SJSA1 (cell line): ENCODE measurements at places on chromosomes 5 and 9. TPM values are rescaled to one million over a fixed set of nuclear protein-coding genes. Genes with fewer than 3 reads are reported as not detected.

Gene ZFP2
- total RNA-seq, result not detected in 2 replicates

Gene MAMDC2
- total RNA-seq, result not detected in 2 replicates

GRCh38 chr5:34555699-34556508, 100.2 kb upstream of the RAI14 start:
- no peak for DNase-seq

- no peak for DNase-seq
These were observed 933 bp upstream of the TGFBR1 start for GRCh38 chr9:99103901-99104458.

GRCh38 chr5:148297731-148298130, 14.5 kb upstream of the SPINK7 start:
- no peak for DNase-seq

DNA sequence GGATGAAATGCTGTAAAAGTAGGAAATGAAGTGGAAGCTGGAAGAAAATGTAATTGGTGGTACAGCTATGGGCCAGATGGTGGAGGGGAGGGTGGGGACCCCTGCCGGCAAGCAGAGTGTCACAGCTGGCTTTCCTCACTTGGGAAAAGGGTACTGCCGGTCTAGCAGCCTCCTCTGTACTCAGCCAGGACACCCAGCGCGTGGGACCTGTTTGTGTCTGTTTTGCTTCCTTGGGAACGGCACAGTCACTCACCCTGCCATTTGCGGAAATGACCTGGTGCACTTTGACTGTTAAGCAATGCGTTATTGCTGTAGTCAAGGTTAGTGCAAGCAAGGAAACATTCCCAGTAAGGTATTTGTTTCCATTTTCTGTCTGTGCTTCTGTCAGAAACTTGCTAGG, 10.1 kb downstream of the TMEM252 start:
- no peak for DNase-seq

DNA sequence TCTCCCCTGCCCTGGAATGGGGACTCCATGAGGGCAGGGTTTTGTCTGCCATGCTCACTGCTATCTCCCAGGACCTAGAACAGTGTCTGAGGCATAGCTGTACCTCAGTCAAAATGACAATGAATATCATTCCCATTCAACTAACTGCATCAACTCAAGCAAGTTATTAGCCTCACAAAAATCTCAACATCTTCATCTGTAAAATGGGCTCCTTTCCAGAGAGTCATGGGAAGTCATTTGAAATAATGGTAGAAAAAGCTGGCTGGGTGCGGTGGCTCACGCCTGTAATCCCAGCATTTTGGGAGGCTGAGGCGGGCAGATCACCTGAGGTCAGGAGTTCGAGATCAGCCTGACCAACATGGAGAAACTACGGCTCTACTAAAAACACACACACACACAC, 9.4 kb downstream of the SH2D3C start:
- DNase-seq, result no peak

- DNase-seq, result no peak
These were observed 55.1 kb downstream of the HMGCS1 start for GRCh38 chr5:43258116-43258515.

DNA sequence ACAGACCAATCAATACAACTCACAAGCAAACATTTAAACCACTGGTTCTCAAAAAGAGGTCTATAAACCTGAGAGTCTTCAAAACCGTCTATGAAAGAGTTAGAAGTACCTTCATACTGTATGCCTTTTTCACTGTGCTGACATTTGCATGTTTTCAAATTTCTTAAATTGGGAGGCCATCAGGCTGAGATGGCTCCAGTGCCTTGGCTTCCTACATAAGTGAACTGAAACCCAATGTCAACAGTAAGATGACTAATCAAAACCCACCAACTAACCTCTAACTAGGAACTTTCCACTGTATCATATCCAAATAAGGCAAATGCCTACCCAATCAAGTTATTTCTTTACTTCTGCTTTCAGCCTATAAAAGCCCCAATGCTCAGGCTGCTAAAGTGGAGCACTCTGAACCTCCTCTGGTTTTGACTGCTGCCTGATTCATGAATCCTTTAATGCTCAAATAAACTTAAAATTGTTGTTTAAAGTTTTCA, 35.1 kb downstream of the FAM13B start:
- DNase-seq, result no peak

- DNase-seq, result no peak
These were observed 126.1 kb upstream of the PITX1 start for GRCh38 chr5:135160036-135160675.

GRCh38 chr5:7597059-7597642, 201.2 kb downstream of the ADCY2 start:
- no peak for DNase-seq

DNA sequence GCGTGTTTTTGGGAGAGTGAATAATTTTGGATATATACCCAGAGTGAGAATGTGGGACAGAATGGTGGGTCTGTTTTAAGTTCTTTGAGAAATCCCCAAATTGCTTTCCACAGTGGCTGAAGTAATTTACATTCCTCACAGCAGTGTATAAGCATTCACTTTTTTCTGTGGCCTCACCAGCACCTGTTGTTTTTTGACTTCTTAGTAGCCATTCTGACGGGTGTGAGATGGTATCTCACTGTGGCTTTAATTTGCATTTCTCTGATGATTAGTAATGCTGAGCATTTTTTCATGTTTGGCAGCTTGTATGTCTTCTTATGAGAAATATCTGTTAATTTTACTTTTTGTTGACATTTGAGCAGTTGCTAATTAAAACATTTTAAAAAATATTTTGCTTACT, 9.4 kb upstream of the SPATA31D1 start:
- no peak for DNase-seq

GRCh38 chr9:109002141-109002540, 11.2 kb downstream of the CTNNAL1 start:
- DNase-seq, result no peak

DNA sequence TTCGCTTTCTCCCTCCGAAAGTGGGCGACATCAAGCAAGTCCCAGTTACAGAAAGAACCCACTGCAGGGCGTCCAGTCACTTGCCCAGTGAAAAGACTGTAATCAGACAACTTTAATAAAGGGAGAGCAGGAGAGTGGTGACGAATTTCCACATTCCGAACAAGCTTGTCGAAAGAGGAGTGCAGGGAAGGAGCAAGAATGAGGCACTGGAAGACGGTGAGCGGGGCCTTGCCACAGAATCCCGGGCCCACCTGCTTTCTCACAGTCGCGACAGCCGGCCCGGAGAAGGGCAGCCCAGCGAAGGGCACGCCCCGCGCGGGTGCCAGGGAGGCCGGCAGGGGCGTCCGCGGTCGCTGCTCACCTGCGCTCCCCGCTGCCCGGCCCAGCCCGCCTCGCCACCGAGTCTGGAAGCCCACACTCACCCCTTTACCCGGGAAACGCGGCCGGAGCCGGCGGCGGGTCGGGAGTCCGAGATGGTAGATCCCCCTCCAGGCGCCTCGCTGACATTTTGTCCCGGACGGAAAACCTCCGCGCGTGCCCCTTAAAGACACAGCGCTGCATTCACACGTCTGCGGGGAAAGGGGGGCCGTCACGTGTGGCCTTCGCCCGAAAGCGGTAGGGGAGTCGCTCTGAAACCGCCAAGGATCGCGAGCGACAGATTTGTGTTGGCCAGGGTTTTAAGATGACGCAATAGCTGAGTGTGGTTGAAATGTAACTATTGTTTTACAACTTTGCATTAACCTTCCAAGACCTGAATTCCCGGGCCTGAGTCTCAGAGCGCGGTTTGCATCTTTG, at the start of gene ZBED3:
Gene ZBED3 (minus strand): TSS at position 597 of the 795 bp plus-strand sequence. CDS start 9,407 bp downstream, outside the sequence.
- DNase-seq, result peak; percentile 79

DNA sequence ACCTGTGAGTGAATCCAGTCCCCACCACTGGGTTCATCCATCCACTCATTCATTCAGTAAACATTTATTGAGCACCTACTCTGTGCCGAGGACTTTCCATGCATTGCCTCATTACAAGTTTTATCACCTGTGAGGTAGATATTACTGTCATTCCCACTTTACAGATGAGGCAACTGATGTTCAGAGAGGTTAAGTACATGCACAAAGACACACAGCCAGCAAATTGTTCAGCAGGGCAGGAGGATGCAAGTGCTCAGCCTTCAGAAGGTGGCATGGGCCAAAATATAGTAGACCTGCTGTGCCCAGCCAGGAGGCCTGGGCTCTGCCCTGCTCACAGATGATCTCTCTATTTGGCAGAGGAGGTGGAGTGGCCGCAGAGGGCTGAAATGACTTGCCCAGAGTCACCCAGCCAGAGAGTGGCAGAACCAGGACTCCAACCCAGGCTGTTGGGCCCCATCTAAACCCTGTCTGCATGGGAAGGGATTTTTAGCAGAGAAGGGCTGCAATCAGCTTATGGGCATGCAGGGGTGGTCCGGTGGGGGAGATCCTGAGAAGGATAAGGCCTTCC, 7.6 kb upstream of the NEURL1B start:
- no peak for DNase-seq

GRCh38 chr9:137251490-137252268, 593 bp downstream of the STPG3 start:
- DNase-seq, result no peak

Gene AIF1L
- total RNA-seq, result 0.19 and 0.61 TPM in 2 replicates

DNA sequence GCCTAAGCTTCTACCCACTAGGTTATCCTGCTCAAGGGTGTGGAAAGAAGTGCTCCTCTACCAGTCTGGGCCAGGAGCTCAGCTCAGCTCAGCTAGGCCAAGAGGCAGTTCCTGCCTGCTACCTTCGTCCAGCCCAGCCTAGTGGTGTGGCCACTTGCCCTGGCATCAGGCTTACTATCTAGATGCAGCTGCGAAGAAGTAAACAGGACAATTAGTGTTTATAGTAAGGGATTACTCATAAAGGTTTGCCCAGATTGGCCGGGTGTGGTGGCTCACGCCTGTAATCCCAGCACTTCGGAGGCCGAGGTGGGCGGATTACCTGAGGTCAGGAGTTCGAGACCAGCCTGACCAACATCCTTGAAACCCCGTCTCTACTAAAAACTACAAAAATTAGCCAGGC, 12.8 kb upstream of the SPATA24 start:
- DNase-seq, result no peak
